ENCODE measurements at places on chromosomes 4 and X. TPM values are rescaled to one million over a fixed set of nuclear protein-coding genes. Genes with fewer than 3 reads are reported as not detected.

DNA sequence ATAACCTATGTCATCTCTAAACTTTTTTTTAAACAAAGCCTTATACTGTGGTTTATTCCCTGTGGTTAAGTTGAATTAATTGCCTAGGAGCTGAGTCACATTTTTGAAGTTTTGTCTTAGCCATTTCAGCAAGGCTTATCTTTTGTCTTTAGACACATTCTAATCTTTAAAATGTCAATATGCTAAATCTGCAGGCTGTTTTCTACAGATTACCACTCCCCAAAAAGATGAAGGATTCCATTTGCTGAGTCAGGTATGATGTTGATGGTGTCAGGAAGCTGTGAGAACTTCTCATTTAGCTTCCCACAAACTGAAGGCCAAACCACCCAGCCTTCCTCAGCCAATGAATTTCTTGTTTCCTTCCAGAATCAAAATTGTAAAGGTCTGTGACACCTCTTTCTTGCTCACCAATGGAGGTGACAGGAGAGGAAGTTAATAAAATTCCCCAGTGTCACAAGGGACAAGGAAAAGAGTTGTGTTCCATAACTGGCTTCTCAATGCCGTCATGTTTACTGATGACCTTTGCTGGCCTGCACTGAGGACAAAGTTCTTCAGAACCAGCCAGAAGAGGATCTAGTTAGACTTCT is 3.7 kb upstream of the CXCL6 start:
- H3K4me3 ChIP-seq: no peak overlapping the region
- peaks cover 14% of the 10 kb centered on the region for H3K27me3 ChIP-seq
- peaks cover 8% of the 10 kb centered on the region for H3K4me1 ChIP-seq
- no peak overlapping the region for H3K27ac ChIP-seq
- DNase-seq: no peak
- H3K36me3 ChIP-seq: no peaks in the 10 kb centered on the region

GRCh38 chr4:180932370-180933001 is 1310.7 kb upstream of the TENM3 start:
- no peaks in the 10 kb centered on the region for H3K27me3 ChIP-seq
- no peaks in the 10 kb centered on the region for H3K36me3 ChIP-seq
- H3K4me1 ChIP-seq: no peaks in the 10 kb centered on the region
- no peak overlapping the region for H3K27ac ChIP-seq
- H3K4me3 ChIP-seq: no peak overlapping the region

COL25A1 gene
- total RNA-seq: 3.8 TPM

BMPR1B gene
- total RNA-seq: 21.1 TPM

- no peak for DNase-seq
- H3K4me1 ChIP-seq: peaks cover 3% of the 10 kb centered on the region
- H3K36me3 ChIP-seq: no peaks in the 10 kb centered on the region
- no peak overlapping the region for H3K27ac ChIP-seq
- H3K27me3 ChIP-seq: no peaks in the 10 kb centered on the region
These were observed 565.4 kb upstream of the ATOH1 start for GRCh38 chr4:93263166-93263565.

- H3K27ac ChIP-seq: peak overlapping the region; percentile 56
- no peak overlapping the region for H3K4me3 ChIP-seq
These were observed 22.4 kb downstream of the RS1 start for GRCh38 chrX:18649498-18649951.

GRCh38 chr4:45302828-45303227 is 576.5 kb upstream of the GNPDA2 start:
- no peak overlapping the region for H3K4me3 ChIP-seq
- H3K36me3 ChIP-seq: no peaks in the 10 kb centered on the region
- no peaks in the 10 kb centered on the region for H3K27me3 ChIP-seq
- no peak for DNase-seq

- H3K27ac ChIP-seq: no peak overlapping the region
- H3K36me3 ChIP-seq: no peaks in the 10 kb centered on the region
- peaks cover 32% of the 10 kb centered on the region for H3K27me3 ChIP-seq
- peaks cover 7% of the 10 kb centered on the region for H3K4me1 ChIP-seq
These were observed 4.5 kb downstream of the CFAP299 start for GRCh38 chr4:80340036-80340435.

BEND4 gene
- total RNA-seq: 0.78 TPM

NXF3 gene
- total RNA-seq: not detected

NXF2 gene
- total RNA-seq: not detected

TMEM144 gene
- 15.4 TPM for total RNA-seq

GRCh38 chr4:149311076-149311475 is 504.6 kb downstream of the IQCM start:
- DNase-seq: no peak
- H3K27me3 ChIP-seq: no peaks in the 10 kb centered on the region
- H3K4me1 ChIP-seq: no peaks in the 10 kb centered on the region
- H3K27ac ChIP-seq: no peak overlapping the region

P2RY4 gene
- not detected for total RNA-seq

LUZP4 gene
- not detected for total RNA-seq

GRCh38 chr4:33090910-33091309 is 2370.7 kb downstream of the PCDH7 start:
- H3K4me1 ChIP-seq: peaks cover 5% of the 10 kb centered on the region
- H3K4me3 ChIP-seq: no peak overlapping the region
- H3K27me3 ChIP-seq: no peaks in the 10 kb centered on the region
- H3K27ac ChIP-seq: no peak overlapping the region
- no peak for DNase-seq

SSX2B gene
- total RNA-seq: not detected

DNA sequence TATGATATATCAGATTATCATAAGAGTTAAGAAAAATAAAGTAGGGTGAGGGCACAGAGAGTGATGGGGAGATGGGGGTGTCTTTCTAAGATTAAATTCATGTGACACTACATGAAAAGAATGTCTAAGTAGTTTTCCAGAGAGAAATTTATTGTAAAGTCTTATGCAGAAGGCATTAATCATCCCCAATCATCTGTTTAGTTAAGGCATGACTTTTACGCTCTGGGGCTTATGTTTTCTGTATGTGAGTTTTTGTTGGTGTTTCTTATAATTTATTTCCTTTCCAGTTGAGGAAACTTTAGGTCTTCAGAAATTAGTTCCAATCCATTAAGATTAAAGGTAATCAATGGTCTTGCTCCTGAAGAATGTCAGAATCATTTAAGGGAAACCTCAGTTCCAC is 383.0 kb upstream of the GALNT7 start:
- no peak overlapping the region for H3K4me3 ChIP-seq
- H3K4me1 ChIP-seq: peaks cover 11% of the 10 kb centered on the region
- DNase-seq: no peak
- H3K27ac ChIP-seq: no peak overlapping the region

IL13RA2 gene
- not detected for total RNA-seq

- H3K4me3 ChIP-seq: no peak overlapping the region
- H3K36me3 ChIP-seq: peaks cover 1% of the 10 kb centered on the region
- H3K27ac ChIP-seq: no peak overlapping the region
- no peaks in the 10 kb centered on the region for H3K4me1 ChIP-seq
- peaks cover 11% of the 10 kb centered on the region for H3K27me3 ChIP-seq
These were observed 112.9 kb upstream of the AGA start for GRCh38 chr4:177555007-177555574.

GRCh38 chr4:142519342-142519741 is 326.8 kb downstream of the INPP4B start:
- DNase-seq: no peak
- no peak overlapping the region for H3K27ac ChIP-seq
- no peaks in the 10 kb centered on the region for H3K4me1 ChIP-seq
- H3K36me3 ChIP-seq: no peaks in the 10 kb centered on the region

ADGRG4 gene
- total RNA-seq: 3.9 TPM

GRCh38 chr4:8538076-8538702 is 42.0 kb upstream of the GPR78 start:
- H3K36me3 ChIP-seq: no peaks in the 10 kb centered on the region
- H3K27ac ChIP-seq: peak overlapping the region; percentile 74
- H3K4me3 ChIP-seq: no peak overlapping the region
- peaks cover 21% of the 10 kb centered on the region for H3K4me1 ChIP-seq
- no peak for DNase-seq

DNA sequence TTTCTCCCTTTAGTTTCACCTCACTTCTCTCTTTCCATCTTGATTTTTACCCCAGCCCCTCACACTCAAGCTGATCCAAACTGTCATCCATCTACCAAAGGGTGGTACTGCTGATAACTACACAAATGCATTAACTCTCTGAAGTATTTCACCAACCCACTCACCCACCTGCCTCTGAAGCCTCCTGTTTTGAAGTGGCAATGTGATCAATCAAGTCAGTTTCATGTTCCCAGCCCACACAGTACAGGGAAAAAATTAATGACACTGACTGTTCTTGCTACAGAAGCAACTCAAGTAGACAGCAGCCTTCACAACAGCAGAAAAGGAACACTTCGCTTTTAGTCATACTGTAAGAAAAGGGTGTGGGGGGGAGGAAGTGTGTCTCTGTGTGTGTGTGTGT is 183.0 kb upstream of the NOCT start:
- no peak for DNase-seq
- peaks cover 14% of the 10 kb centered on the region for H3K4me1 ChIP-seq
- H3K27me3 ChIP-seq: no peaks in the 10 kb centered on the region
- no peaks in the 10 kb centered on the region for H3K36me3 ChIP-seq

DNA sequence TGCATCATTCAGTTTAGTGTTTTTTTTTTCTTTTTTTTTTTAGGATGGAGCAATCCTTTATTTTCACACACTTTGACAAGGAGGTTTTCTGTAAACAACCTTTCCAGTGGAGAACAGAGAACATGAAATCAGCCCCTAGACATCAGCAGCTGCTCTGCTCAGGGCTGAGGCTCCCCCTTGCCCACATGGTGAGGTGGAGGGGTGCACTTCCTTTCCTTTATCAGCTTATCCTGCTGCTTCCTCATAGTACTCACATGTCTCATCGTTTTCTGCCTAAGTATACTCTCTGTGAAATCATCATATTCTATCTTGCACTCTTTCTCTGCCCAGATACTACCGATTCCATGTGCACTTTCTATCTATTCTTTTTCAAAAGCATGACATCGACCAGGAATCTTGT is 47.6 kb upstream of the PRSS12 start:
- H3K27me3 ChIP-seq: peaks cover 33% of the 10 kb centered on the region
- no peaks in the 10 kb centered on the region for H3K36me3 ChIP-seq
- no peak for DNase-seq

SORBS2 gene
- 92.6 TPM for total RNA-seq

IBSP gene
- not detected for total RNA-seq

WDR17 gene
- 5.1 TPM for total RNA-seq

DNA sequence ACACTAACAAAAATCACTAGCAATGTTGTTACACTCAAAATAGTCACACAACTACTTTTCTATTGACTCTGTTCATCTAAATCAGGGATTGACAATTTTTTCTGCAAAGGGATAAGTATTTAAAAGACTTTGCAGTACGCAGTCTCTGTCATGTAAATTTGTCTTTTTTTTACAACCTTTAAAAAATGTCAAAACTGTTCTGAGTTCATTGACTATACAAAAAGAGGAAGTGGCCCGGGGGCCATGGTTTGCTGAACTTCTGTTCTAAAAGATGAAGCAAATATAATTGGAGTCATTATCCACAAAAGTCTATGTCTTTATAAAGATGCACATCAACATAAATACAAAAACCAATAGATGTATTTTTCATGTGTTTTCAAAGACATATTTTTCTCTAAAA is 1310.3 kb downstream of the RPA4 start:
- H3K4me1 ChIP-seq: no peaks in the 10 kb centered on the region
- H3K36me3 ChIP-seq: no peaks in the 10 kb centered on the region
- no peak for DNase-seq
- no peak overlapping the region for H3K27ac ChIP-seq

CYTL1 gene
- total RNA-seq: 1.2 TPM

DCTD gene
- 99.4 TPM for total RNA-seq

DNA sequence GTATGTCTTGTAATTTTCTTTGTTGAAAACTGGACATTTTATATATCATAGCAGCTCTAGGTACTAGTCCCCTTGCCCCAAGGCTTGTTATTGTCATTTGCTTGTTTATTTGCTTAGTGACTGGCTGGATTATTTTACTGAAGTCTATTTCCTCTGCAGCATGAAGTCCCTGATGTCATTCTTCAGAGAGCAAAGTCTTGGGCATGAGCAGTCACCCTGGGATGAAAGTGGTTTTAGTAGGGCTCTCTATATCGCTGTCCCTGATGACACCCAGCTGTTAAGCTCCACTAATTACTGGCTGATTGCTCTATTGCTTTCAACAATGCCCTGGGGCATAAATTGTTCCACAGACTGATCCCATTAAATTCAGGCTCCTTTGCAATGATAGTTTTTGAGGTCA is 113.5 kb upstream of the USP9X start:
- H3K4me3 ChIP-seq: no peak overlapping the region
- H3K4me1 ChIP-seq: no peaks in the 10 kb centered on the region
- H3K27me3 ChIP-seq: no peaks in the 10 kb centered on the region
- no peak for DNase-seq
- no peak overlapping the region for H3K27ac ChIP-seq

- no peak for DNase-seq
- no peaks in the 10 kb centered on the region for H3K36me3 ChIP-seq
- H3K4me3 ChIP-seq: no peak overlapping the region
- H3K27ac ChIP-seq: no peak overlapping the region
- peaks cover 5% of the 10 kb centered on the region for H3K4me1 ChIP-seq
These were observed 12.0 kb upstream of the UNC5C start for GRCh38 chr4:95560774-95561173.

GRCh38 chr4:159307929-159308328 is 205.1 kb downstream of the RAPGEF2 start:
- H3K4me1 ChIP-seq: peaks cover 14% of the 10 kb centered on the region
- no peak overlapping the region for H3K4me3 ChIP-seq
- peaks cover 19% of the 10 kb centered on the region for H3K36me3 ChIP-seq
- DNase-seq: no peak

DNA sequence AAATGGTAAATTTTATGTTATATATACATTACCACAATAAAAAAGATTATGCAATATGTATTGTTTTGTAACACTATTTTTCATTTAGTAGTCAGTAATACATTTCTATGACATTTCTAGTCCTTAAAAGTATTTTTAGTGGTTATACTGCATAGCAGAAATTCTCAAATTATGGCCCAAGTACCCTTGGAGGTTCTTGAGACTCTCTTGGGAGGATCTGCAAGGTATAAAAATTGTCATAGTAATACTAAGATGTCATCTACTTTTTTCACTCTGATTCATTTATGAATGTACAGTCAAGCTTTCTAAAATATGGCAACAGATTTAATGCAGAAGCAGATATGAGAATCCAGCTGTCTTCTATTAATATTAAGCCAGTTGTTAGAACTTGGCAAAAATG is 138.6 kb upstream of the NAP1L5 start:
- no peaks in the 10 kb centered on the region for H3K4me1 ChIP-seq
- H3K36me3 ChIP-seq: peaks cover 2% of the 10 kb centered on the region
- H3K27me3 ChIP-seq: no peaks in the 10 kb centered on the region
- no peak for DNase-seq
- H3K4me3 ChIP-seq: no peak overlapping the region

DAPP1 gene
- not detected for total RNA-seq

- no peak overlapping the region for H3K4me3 ChIP-seq
- peaks cover 4% of the 10 kb centered on the region for H3K36me3 ChIP-seq
- peaks cover 20% of the 10 kb centered on the region for H3K4me1 ChIP-seq
These were observed 3.8 kb downstream of the MAEA start for GRCh38 chr4:1293531-1293941.

TLR8 gene
- not detected for total RNA-seq

IGSF1 gene
- total RNA-seq: 14.6 TPM

All from progenitor cell of endocrine pancreas (in vitro differentiated cells).